ENCODE measurements at places on chromosomes 11 and 22.
A peak's percentile ranks its signal among the peaks of the same experiment; 100 is the strongest.

- DNase-seq, result peak; percentile 52
Measured at GRCh38 chr11:57303990-57304579, 20.7 kb downstream of the TNKS1BP1 start.

DNA sequence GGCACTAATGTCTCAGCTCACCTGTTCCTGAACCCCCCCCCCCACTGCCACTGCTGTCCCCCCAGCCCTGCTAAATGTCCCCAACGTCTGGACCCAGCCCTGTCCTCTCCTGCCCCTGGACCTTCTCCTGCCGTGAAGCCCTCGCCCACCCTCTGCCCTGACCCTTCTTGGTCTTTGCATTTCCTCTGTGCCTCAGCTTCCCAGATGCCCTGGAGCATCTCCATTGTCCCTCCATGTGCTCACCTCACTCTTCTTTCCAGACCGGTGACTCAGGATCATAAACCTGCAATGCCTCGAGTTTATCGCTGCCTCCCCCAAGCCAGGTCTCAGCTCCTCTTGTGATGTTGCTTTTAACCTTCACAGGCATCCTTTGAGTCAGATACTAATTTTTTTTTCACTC is 416.4 kb downstream of the BRD1 start:
- no peak for DNase-seq

- DNase-seq, result no peak
Measured at GRCh38 chr11:44632466-44633123, 67.1 kb downstream of the CD82 start.

GRCh38 chr11:76234416-76235232 is 28.3 kb upstream of the WNT11 start:
- no peak for DNase-seq

- DNase-seq, result no peak
Measured at GRCh38 chr11:45647786-45648185, 17.6 kb downstream of the CHST1 start.

- DNase-seq, result no peak
Measured at GRCh38 chr11:117259417-117259816, 26.9 kb downstream of the RNF214 start.

DNA sequence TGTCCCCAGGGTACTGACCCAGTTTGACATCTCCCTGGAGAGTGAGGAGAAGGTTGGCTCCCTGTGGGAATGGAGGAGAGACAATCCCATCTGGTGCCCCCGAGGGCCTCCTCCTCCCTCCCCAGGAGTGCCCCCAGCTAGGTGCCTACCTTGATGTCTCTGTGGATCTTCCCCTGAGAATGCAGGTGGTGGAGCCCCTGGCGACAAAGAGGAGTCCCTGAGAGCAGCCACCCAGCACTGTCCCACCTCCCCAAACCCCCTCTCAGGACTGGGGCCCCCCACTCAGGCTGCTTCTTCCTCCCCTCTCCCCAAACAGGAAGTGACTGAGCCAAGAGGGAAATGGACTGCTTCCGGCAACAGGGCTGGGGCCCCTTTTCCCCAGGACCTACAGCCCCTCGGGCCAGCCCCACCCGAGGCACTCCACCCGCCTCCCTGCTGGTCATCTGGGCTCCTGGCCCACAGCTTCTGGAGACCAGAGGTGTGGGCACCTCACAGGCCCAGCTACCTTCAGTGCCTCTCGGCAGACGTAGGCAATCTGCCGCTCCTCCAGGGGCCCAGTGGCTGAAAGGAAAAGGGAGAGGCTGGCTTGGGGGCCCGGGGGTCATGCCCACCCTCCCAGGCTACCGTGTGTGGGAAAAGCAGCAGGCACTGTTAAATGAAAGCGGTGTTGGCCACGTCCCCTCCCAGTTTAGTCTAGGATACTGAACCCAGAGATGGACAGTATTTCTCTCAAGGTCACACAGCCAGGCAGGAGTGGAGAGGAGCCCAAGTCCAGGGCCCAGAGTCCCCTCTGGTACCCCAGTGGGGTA is 1.2 kb downstream of the MAP4K2 start:
- DNase-seq, result no peak

GRCh38 chr11:35549787-35550186 is 24.4 kb upstream of the PAMR1 start:
- DNase-seq, result peak; percentile 65

DNA sequence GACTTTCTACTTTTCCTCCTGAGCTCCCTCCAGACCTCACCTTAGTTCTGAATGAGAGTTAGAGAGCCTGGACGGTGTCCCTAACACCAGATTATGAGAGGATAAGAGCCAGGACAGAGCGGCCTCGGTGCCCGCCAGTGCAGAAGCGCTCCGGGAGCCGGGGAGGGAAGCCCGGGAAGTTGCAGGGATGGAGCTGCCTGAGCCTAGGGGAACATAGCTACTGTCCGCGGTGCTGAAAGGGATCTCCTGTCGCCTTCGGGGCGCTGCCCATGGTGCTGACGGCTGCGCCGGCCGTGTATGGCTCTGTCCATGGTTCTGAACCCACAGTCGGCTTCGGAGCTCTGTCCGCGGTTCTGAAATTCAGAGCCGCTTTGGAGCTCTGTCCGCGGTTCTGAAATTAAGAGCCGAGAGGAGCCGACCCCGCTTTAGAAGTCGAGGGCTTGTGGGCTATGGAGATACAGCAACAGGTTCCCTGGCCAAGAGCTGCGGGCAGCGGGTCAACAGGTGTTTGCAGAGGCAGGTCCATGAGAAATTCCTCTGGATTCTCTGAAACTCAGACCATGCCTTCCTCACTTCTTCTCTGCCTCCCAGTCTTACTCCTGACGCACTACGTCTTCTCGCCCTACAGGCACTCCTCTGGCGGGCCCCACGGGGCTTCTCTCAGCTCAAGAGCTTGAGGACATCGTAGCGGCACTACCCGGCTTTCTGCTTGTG is 814 bp downstream of the NPAS4 start:
- no peak for DNase-seq

- no peak for DNase-seq
Measured at GRCh38 chr11:82874646-82875523, 25.3 kb downstream of the PRCP start.

- no peak for DNase-seq
Measured at GRCh38 chr11:76599041-76600013, 71.2 kb downstream of the LRRC32 start.

DNA sequence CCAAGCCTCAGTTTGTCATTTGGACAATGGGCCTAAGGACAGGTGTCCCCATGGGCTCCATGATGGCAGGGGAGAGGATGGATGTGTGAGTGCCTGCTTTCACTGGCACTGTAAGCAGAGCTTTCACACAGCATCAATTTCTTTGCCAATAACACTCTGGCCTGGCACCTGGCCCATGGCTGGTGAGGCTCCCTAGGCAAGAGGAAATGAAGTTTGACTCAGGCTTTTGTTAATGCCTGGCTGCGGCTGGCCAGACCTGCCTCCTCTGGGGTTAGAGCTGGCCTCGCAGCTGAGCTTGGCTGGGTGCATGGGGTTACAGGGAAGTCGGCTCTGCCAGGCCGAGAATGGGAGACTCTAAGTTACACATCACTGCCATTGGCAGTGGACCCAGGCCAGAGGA is 30.0 kb upstream of the SEZ6L start:
- no peak for DNase-seq

All from NCI-H524 treated with DMSO at 0.1 percent for 48 hours (cell line).